ENCODE measurements at places on chromosomes 2 and 18. TPM values are rescaled to one million over a fixed set of nuclear protein-coding genes. Genes with fewer than 3 reads are reported as not detected.

INPP5D gene
- 0.99 TPM for total RNA-seq

CHPF gene
- total RNA-seq: 115 TPM

- DNase-seq: no peak
Observed at GRCh38 chr2:160790738-160791137, 297.1 kb upstream of the RBMS1 start.

- no peak for DNase-seq
Observed at GRCh38 chr2:41038408-41038807, 586.5 kb upstream of the SLC8A1 start.

- DNase-seq: no peak
Observed at GRCh38 chr2:37829202-37829601, 95.9 kb upstream of the RMDN2 start.

- DNase-seq: no peak
Observed at GRCh38 chr2:160270571-160271113, 70.6 kb upstream of the ITGB6 start.

DNA sequence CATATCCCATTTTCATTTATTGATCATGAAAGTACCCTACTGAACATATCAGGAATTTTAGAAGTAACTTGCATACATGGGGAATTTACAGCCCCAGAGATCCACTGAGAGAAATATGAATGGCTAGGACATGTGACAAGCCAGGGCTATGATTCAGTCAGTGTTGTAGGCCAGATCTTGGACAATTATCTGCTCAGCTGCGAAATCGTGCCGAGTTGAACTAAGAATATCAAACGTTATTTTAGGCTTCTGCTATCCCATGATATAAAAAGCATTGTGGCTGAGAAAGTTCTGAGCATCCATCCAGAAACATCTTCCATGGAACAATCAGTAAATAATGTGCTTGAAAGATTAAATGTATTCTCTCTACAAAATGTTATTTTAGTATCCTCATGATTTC lies 85.7 kb upstream of the UNC80 start:
- DNase-seq: no peak

DNA sequence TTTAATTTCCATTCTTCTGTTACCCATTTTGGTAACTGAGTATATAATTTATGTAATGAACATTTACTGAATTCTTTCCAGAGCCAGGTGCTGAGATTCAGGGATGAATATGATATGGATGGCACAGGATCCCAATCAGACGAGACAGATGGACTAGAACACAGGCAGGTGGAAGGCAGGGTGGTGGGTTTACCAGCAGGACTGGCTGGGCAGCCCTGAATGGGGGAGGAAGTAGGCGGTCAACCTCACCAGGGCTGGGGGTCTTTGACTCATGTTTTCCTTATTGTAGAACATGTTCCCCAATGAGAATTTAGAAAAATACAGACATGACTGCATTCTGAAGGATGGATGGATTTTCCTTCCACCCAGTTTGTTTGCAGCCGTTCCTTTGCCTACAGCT lies 80.3 kb downstream of the CIB4 start:
- no peak for DNase-seq

All from body of pancreas (tissue), 4 donors.